ENCODE measurements at places on chromosomes 3 and 15. TPM values are rescaled to one million over a fixed set of nuclear protein-coding genes. Genes with fewer than 3 reads are reported as not detected.

DNA sequence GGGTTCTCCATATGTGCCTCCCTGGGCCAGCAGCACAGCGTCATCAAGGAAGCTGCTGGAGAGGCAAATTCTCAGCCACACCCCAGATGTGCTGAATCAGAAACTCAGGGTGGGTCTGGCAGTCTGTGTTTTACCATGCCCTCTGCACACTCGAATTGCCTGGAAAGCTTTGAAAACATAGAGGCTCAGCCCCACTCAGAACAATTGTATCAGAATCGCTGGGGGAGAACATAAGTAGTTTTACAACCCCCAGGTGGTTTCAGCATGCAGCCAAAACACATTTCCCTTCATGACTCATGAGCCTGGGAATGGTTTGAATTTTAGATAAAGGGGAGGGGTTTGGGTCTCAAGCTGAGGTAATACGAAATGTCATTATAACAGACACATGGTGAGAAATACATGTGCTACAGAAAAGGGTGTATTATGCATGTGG is 9.6 kb downstream of the TGM4 start:
- DNase-seq: no peak

The GATA2 gene
- total RNA-seq: 23.9 TPM

GRCh38 chr15:33982516-33982915 is 14.2 kb downstream of the CHRM5 start:
- DNase-seq: no peak

GRCh38 chr3:72303926-72304325 is 519.0 kb upstream of the PROK2 start:
- no peak for DNase-seq

DNA sequence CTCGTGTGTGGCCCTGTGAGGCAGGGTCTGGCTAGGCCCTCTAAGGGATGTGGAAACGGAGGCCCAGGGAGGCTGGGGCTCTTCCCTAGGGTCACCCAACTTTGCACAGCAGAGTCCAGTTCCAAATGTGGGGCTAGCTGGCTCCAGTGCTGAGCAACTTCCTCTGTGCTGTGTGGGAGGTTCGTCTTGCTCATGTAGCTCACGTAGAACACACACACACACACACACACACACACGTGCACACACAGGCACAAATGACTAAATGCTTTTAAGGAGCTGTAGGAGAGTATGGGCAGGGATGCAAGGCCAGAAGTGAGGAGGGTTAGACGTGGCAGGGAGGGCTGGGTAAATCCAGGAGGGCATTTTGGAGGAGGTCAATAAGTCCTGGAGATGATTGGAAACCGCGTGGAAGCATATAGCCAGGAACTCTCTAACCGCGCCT is 213.8 kb downstream of the RPLP1 start:
- no peak for DNase-seq

DNA sequence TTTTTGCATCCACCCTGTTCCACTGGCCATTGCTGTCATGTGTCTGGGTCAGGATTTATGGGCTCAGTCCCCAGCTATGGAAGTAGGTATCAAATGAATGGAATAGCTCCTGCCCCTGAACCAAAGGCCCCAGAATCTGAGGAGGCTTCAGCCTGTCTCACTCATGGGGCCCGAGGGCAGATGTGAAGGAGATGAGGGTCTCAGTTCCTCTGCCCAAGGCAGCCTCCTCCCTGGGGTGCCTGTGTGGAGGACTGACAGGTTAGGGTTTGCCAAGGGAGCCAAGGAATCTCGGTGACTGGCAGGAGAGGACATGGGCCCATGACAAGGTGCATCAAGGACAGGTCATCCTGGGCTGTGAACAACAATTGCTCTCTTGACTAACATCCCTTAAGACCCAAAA is 70.4 kb downstream of the CPN2 start:
- DNase-seq: no peak

GRCh38 chr3:45907769-45908705 is 21.7 kb downstream of the CCR9 start:
- DNase-seq: no peak

- DNase-seq: no peak
Measured at GRCh38 chr3:50609071-50609762, 2.4 kb downstream of the CISH start.

The NOX5 gene
- total RNA-seq: 0.12 TPM

- DNase-seq: no peak
Measured at GRCh38 chr15:77721963-77722362, 89.3 kb upstream of the LINGO1 start.

The CLDN16 gene
- 0.10 TPM for total RNA-seq

The STARD9 gene
- 13.7 TPM for total RNA-seq

The CHRD gene
- 6.4 TPM for total RNA-seq

GRCh38 chr3:67415511-67415910 is 238.9 kb downstream of the SUCLG2 start:
- no peak for DNase-seq

DNA sequence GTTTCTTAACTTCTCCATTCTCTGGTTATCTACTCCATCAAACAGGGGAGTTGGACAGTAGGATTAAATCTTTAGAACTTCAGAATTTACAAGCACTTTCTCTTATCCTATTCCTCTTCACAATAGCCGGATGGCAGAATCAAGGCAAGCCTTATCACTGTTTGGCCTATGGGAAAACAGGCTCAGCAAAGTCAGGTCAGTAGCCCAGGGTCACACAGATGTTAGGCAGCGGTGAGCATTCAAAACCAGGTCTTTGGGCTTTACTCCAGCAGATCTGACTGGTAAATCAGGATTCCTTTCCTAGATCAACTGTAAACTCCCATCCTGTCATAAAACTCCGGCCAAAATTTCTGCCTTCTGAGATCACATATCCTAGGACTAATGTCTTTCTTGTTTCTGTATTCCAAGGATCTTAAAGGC is 258.4 kb downstream of the OPA1 start:
- no peak for DNase-seq

The TM4SF18 gene
- not detected for total RNA-seq

DNA sequence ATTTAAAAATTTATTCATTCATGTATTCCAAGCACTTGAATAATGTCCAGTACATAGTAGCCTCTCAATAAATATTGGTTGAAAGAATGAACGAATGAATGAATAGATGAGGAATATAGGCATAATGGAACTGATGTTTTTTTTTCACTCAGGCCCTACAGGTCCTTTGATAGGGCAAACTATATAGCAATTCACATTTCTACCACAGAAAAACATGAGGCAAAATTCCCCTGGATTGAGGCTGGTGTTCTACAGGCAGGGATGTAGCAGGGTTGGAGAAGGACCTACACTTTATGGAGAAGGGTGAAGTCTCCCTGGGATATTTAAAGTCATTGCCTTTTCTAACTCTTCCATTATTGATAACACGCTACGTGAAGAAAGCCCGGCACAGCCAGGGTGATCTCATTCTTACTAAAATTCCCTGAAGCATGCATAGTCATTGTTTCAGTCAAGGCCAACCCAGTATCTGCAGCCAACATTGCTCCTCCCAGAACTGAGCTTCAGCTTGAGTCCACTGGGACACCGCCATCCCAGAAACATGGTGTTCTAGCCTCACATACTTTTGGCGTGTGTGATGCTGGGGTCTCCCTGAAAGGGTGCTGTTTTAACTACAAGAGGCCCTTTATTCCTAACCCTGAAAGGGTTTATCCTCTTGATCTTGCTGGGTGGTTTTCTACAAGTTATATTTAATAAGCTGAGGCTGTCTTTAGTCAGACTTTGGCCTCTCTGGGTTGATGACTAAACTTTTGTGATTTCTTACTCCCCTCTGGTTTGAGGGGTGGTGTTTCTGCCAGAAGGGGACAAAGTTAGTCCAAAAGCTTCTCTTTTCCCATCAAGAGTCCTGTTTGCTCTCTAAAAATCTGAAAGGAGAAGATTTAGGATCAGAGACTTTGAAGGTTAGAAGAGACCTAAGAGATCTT is 25.9 kb upstream of the FBN1 start:
- no peak for DNase-seq

- no peak for DNase-seq
Measured at GRCh38 chr15:64774629-64775493, 528 bp downstream of the RBPMS2 start.

- DNase-seq: no peak
Measured at GRCh38 chr3:171186817-171187500, 160.4 kb upstream of the SLC2A2 start.

- DNase-seq: no peak
Measured at GRCh38 chr3:196165850-196166249, 45.4 kb downstream of the ZDHHC19 start.

The GCNT3 gene
- total RNA-seq: 32.7 TPM

DNA sequence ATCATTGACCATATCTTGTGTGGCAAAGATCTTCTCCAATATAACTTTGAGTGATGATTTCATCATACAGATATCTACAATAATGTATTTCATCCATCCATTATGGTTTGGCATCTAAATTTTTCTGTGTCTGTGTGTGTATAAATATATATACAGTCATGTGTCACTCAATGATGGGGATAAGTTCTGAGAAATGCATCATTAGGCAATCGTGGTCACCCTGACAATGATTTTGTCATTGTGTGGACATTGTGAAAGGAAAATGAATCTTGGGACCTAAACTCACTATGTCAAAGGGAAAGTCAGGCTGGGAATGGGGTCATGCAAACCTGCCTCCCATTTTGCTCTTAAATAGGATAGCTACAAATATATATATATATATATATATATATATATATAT is 12.4 kb downstream of the CFAP161 start:
- DNase-seq: no peak

DNA sequence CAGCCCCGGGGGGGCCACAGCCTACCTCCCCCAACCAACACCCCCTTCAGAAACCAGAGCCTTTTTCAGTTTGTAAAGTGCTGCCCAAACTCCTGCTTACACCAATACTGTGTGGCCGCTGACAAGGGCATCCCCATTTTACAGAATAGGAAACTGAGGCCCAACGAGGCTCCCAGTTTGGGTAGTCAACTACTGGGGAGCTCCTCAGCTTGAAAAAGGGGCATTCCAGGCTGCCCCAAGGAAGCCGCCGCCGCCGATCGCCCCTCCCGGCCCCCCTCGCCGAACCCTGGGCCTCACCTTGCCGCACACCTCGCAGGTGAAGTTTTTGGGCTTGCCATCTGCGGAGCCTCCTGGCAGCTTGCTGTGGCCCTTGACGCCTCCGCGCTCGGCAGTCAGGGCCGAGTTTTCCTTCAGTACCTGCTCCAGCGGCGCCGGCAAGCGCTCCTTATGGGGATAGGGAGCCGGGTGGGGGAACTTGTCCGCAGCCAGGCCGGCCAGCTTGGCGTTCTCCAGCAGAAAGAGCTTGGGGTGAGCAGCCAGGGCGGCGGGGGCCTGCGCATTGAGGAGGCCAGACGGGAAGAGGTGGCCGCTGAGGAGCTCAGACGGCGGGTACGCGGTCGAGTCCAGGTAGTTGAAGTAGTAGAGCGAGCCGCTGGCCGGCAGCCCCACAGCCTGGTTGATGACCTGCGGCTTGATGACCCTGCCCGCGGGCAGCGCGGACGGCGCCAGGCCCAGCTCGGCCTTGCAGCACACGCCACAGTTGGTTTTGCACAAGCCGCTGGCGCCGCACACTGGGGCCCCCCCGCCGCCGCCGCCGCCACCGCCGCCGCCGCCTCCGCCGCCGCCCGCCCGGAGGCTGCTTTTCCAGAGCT is 1.4 kb downstream of the FEZF2 start:
- no peak for DNase-seq

- DNase-seq: no peak
Measured at GRCh38 chr3:108312656-108313055, 16.3 kb downstream of the HHLA2 start.

GRCh38 chr3:110932567-110932966 is 139.0 kb upstream of the NECTIN3 start:
- no peak for DNase-seq

DNA sequence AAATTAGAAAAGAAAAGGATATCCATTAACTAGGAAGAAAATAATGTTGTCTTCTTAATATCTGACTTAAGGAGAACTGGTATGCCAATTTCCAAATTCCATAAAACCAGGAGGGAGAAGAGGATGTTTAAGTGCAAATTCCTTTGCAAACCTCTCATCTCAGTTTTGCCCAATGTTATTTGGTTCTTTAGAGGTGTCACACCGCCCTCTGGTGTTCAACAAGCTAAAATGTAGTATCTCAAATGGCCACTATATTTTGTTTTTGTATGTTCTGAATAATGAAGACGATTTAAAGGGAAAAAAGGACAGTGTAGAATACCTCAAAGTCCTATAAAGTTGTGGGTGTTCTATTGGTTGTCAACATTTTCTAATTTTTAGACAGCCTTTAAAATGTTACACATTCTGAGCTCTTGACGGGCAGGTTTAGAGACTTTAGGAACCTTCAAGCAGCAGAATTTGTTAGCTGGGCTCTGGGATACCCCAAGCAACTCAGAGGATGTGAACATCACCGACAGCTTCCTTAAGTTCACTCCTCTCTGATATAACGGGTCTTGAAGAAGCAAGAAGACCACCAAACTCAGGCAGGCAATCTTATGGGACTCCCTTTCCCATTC is 458.3 kb downstream of the MFSD1 start:
- DNase-seq: no peak

The TEX55 gene
- not detected for total RNA-seq

The KBTBD13 gene
- total RNA-seq: not detected

The CD200R1 gene
- total RNA-seq: 4.5 TPM
